ENCODE measurements at places on chromosomes 1 and 21. TPM values are rescaled to one million over a fixed set of nuclear protein-coding genes. Genes with fewer than 3 reads are reported as not detected.
A peak's percentile ranks its signal among the peaks of the same experiment; 100 is the strongest.

TMPRSS15 gene
- not detected for total RNA-seq

KRTAP19-3 gene
- not detected for total RNA-seq

MEGF6 gene
- 15.4 TPM for total RNA-seq

PROX1 gene
- total RNA-seq, result 0.39 TPM

VHLL gene
- not detected for total RNA-seq

LEFTY2 gene
- 16.9 TPM for total RNA-seq

SPAG17 gene
- total RNA-seq, result 1.1 TPM

GRCh38 chr1:170675865-170676264 is 11.9 kb downstream of the PRRX1 start:
- no peaks in the 10 kb centered on the region for H3K36me3 ChIP-seq
- no peak overlapping the region for H3K4me3 ChIP-seq
- H3K4me1 ChIP-seq, result peaks cover 4% of the 10 kb centered on the region
- DNase-seq, result no peak

- H3K4me3 ChIP-seq, result no peak overlapping the region
- no peaks in the 10 kb centered on the region for H3K27me3 ChIP-seq
- H3K4me1 ChIP-seq, result no peaks in the 10 kb centered on the region
- no peaks in the 10 kb centered on the region for H3K36me3 ChIP-seq
- no peak overlapping the region for H3K27ac ChIP-seq
Measured at GRCh38 chr1:200530623-200531261, 89.8 kb downstream of the KIF14 start.

- H3K36me3 ChIP-seq, result no peaks in the 10 kb centered on the region
- no peaks in the 10 kb centered on the region for H3K27me3 ChIP-seq
- H3K4me3 ChIP-seq, result no peak overlapping the region
- H3K4me1 ChIP-seq, result no peaks in the 10 kb centered on the region
- H3K27ac ChIP-seq, result no peak overlapping the region
- DNase-seq, result no peak
Measured at GRCh38 chr1:217506878-217507277, 124.0 kb downstream of the GPATCH2 start.

GRCh38 chr1:230310381-230311163 is 115.6 kb downstream of the PGBD5 start:
- no peak overlapping the region for H3K27ac ChIP-seq
- H3K4me1 ChIP-seq, result no peaks in the 10 kb centered on the region
- H3K27me3 ChIP-seq, result no peaks in the 10 kb centered on the region
- peak; percentile 84 for DNase-seq
- H3K4me3 ChIP-seq, result no peak overlapping the region

DNA sequence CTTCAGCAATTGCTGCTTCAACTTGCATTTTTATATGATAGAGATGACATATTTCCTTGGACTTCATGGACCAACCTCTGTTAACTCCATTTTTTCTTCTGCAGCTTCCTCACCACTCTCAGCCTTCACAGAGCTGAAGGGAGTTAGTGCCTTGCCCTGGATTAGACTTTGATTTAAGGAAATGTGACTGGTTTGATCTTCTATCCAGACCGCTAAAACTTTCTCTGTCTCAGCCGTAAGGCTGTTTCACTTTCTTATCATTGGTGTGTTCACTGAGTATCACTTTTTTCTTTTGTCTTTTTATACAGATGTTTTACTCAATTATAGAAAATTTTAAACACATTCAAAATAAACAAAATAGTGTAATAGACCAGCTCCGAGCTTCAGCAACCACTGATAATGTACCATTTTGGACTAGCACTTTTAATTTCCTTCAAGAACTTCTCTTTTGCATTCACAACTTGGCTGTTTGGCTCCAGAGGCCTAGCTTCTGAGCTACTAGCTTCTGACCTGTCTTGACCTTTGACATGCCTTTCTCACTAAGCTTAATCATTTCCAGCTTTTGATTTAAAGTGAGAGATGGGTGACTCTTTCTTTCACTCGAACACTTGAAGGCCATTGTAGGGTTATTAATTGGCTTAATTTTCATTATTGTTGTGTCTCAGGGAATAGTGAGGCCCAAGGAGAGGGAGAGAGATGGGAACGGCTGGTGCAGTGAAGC is 9.3 kb downstream of the NEK7 start:
- H3K4me3 ChIP-seq, result no peak overlapping the region
- H3K36me3 ChIP-seq, result no peaks in the 10 kb centered on the region
- no peak overlapping the region for H3K27ac ChIP-seq

- H3K4me1 ChIP-seq, result no peaks in the 10 kb centered on the region
- H3K27me3 ChIP-seq, result no peaks in the 10 kb centered on the region
- no peak for DNase-seq
- H3K4me3 ChIP-seq, result no peak overlapping the region
- H3K27ac ChIP-seq, result no peak overlapping the region
Measured at GRCh38 chr1:186079084-186079684, 295.9 kb downstream of the TPR start.

DNA sequence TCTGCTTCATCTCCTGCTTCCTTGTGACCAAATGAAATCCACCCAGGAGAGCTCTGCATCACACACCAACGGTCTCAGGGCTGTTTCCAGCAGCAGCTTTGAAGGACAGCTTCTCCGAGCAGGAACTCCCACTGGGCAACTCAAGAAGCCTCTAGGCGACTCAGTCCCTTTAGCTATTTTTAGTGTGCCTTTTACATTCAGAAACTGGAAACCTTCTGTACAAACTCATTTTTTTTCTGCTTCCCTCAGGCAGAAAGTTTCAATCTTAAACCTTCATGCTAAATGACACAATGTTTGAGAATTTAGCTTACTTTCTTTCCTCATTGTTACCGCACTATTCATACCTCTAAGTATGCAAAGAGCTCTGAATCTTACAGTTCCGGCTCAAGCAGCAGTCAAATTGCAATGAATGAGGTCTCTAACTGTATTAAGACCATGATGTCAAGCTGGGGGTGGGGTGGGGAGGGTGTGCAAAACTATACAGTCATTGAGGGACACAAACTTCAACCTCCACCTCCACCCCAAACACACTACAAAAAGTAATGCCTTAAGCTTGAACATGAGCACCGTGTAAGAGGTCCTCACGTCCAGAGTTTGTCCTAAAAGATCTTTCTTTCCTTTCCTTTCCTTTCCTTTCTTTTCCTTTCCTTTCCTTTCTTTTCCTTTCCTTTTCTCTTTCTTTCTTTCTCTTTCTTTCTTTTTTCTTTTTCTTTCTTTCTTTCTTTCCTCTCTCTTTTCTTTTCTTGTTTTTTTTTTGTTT is 16.4 kb upstream of the TARBP1 start:
- no peak overlapping the region for H3K4me3 ChIP-seq
- H3K4me1 ChIP-seq, result peaks cover 7% of the 10 kb centered on the region
- H3K36me3 ChIP-seq, result no peaks in the 10 kb centered on the region
- no peaks in the 10 kb centered on the region for H3K27me3 ChIP-seq

- H3K27ac ChIP-seq, result no peak overlapping the region
- no peaks in the 10 kb centered on the region for H3K4me1 ChIP-seq
- DNase-seq, result no peak
Measured at GRCh38 chr1:65479554-65480204, 59.2 kb downstream of the LEPR start.

DNA sequence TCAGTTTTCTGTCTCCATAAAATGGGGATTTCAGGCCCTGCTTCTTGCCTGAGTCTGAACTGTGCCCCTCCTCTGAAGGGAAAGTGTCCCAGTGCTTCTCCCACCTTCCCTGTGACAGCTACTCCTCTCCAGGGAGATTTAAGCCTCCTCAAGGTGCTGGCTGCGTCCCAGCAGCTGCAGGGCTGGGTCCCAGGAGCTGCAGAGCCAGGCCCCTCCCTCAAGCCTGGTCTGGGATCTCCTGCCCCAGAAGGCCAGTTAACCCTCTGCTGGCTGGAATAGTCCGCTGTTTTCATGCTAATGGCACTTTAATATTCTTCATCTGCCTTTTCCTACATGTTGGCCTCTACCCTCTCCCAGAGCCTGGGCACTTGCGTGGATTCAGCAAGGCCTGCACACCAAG is 99.0 kb downstream of the PLXNA2 start:
- H3K4me1 ChIP-seq, result 0 out of 2 replicates have a peak, but pooled peaks cover 9% of the 10 kb centered on the region
- no peaks in the 10 kb centered on the region for H3K27me3 ChIP-seq
- no peak for DNase-seq
- H3K4me3 ChIP-seq, result no peak overlapping the region
- no peak overlapping the region for H3K27ac ChIP-seq

- no peak overlapping the region for H3K4me3 ChIP-seq
- no peaks in the 10 kb centered on the region for H3K36me3 ChIP-seq
- no peaks in the 10 kb centered on the region for H3K4me1 ChIP-seq
- no peak for DNase-seq
- H3K27ac ChIP-seq, result no peak overlapping the region
- H3K27me3 ChIP-seq, result no peaks in the 10 kb centered on the region
Measured at GRCh38 chr1:1292442-1292779, 12.2 kb downstream of the SCNN1D start.

- H3K27ac ChIP-seq, result no peak overlapping the region
- peaks cover under 1% of the 10 kb centered on the region for H3K4me1 ChIP-seq
- H3K27me3 ChIP-seq, result no peaks in the 10 kb centered on the region
- no peaks in the 10 kb centered on the region for H3K36me3 ChIP-seq
Measured at GRCh38 chr1:198908995-198909394, 270.2 kb downstream of the PTPRC start.

- H3K4me3 ChIP-seq, result peak overlapping the region; percentile 84
- peaks cover 8% of the 10 kb centered on the region for H3K27me3 ChIP-seq
- peaks cover 6% of the 10 kb centered on the region for H3K4me1 ChIP-seq
- no peak overlapping the region for H3K27ac ChIP-seq
- H3K36me3 ChIP-seq, result peaks cover 5% of the 10 kb centered on the region
Measured at GRCh38 chr1:145917595-145917994, 922 bp downstream of the PEX11B start.

DNA sequence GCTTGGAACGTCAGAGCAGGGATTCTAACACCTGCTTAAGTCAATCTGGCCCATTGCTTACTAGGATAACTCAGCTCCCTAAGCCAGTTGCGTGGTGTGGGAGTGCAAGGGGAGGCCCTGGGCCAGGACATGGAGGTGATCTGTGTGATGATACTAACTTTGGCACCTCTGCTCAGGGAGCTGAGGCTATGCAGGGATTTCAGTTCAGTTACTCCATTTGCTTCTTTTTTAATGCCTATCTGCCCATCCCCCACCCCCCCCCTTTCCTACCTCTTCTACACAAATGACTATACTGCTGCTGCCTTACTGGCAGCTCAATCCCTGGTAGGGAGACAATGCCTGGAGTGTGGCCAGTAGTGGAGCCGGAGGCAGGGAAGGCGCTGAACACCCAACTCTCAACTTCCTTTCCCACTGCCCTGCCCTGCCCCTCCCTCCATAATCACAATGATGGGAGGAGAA is 19.5 kb downstream of the INKA2 start:
- H3K27me3 ChIP-seq, result no peaks in the 10 kb centered on the region
- peaks cover 34% of the 10 kb centered on the region for H3K4me1 ChIP-seq
- H3K4me3 ChIP-seq, result no peak overlapping the region
- H3K27ac ChIP-seq, result no peak overlapping the region

DNA sequence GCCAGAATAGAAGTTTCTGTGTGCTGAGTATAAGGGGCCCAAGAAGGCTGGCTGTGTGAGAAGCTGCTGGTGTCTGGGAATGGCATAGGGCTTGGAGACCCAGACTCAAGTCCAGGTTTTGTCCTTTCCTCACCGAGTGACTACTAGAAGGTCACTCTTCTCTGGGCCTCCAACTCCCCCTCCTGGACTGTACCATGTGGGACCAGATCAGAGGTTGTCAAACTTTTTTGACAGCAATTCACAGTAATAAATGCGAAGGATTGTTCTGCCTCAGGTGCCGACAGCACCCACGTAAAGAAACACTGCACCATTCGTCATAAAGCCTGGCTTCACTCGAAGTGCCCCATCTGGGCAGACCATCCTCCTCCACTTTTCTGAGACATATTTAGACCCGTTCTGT is 29.0 kb downstream of the PKP1 start:
- DNase-seq, result no peak
- no peak overlapping the region for H3K27ac ChIP-seq
- no peaks in the 10 kb centered on the region for H3K4me1 ChIP-seq
- H3K27me3 ChIP-seq, result no peaks in the 10 kb centered on the region
- no peaks in the 10 kb centered on the region for H3K36me3 ChIP-seq
- no peak overlapping the region for H3K4me3 ChIP-seq

DNA sequence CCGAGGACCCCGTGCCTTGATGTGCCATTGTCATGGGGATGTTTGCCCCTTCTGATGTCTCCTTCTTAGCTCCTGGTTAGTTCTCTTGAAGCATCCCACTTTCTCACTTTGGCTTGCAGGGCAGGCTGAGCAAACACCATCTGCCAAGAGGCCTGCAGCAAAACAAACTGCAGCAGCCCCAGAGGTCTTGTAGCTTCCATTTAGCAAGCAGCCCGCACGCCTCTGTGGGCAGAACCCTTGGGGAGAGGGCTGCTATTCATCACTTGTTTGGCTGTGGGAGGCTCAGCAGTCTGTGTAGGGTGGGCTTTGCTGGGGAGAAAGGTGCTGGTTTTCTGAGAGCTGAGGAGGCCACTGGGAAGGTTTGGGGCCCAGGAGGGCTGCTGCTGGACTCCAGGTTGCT is 56.7 kb downstream of the KCNC4 start:
- no peak for DNase-seq
- no peaks in the 10 kb centered on the region for H3K4me1 ChIP-seq
- H3K27me3 ChIP-seq, result no peaks in the 10 kb centered on the region

DNA sequence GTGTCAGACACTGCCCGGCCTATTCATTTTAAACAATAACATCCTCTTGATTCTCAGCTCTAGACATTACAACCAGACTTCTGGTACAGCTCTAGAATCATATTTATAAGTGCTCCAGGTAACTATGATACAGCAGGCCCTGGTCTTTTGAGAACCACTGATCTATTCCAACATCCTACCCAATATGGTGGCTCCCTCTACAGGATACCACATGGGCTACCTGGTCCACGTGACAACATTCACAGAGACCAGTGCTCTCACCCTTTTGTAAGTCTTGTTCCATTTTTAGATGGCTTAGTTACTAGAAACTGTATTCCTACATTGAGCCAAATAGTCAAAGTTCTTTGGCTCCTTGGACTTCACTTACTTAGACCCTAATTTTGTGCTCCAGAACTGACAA is 102.9 kb downstream of the PTPN14 start:
- peak overlapping the region; percentile 96 for H3K27ac ChIP-seq
- DNase-seq, result peak; percentile 41
- no peaks in the 10 kb centered on the region for H3K27me3 ChIP-seq
- no peaks in the 10 kb centered on the region for H3K36me3 ChIP-seq
- peaks cover 34% of the 10 kb centered on the region for H3K4me1 ChIP-seq
- no peak overlapping the region for H3K4me3 ChIP-seq

- no peaks in the 10 kb centered on the region for H3K36me3 ChIP-seq
- DNase-seq, result no peak
- no peaks in the 10 kb centered on the region for H3K4me1 ChIP-seq
- H3K4me3 ChIP-seq, result no peak overlapping the region
Measured at GRCh38 chr1:213519098-213519497, 468.1 kb downstream of the RPS6KC1 start.

- no peak for DNase-seq
- no peak overlapping the region for H3K27ac ChIP-seq
- H3K4me3 ChIP-seq, result no peak overlapping the region
- no peaks in the 10 kb centered on the region for H3K36me3 ChIP-seq
- no peaks in the 10 kb centered on the region for H3K27me3 ChIP-seq
Measured at GRCh38 chr1:29426701-29427279, 190.5 kb downstream of the PTPRU start.

DNA sequence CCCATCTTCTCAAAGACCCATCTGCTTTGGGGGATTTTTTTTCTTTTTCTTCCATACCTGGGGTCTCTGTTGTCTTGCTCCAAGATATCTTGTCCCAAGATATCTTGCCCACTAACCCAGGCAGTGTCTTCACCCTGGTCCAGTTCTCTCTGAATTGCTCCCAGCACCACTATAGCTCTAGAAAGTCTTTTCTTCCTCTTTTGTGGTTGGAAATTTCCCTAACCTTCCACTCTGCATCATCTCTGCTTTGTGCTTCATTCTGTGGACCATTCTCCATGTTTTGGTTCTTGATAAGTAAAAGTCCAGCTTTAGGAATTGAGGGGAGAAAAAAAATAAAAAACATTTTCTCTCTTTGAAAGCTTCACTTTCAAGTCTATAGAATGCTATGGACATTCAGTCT is 20.9 kb downstream of the STYXL2 start:
- no peak for DNase-seq
- peaks cover 25% of the 10 kb centered on the region for H3K4me1 ChIP-seq
- H3K27ac ChIP-seq, result no peak overlapping the region
- H3K36me3 ChIP-seq, result no peaks in the 10 kb centered on the region
- H3K4me3 ChIP-seq, result no peak overlapping the region
- no peaks in the 10 kb centered on the region for H3K27me3 ChIP-seq

Data from GM23338 (cell line).